NCI-H2081 treated with DMSO at 0.1 percent for 48 hours (cell line): ENCODE measurements at places on chromosomes 16 and 17.

GRCh38 chr17:20611309-20611708, 31.8 kb downstream of the CDRT15L2 start:
- DNase-seq: no peak

- no peak for DNase-seq
These were observed 24.5 kb downstream of the NDE1 start for GRCh38 chr16:15674571-15674970.

GRCh38 chr17:49002766-49003165, 5.6 kb downstream of the IGF2BP1 start:
- no peak for DNase-seq

DNA sequence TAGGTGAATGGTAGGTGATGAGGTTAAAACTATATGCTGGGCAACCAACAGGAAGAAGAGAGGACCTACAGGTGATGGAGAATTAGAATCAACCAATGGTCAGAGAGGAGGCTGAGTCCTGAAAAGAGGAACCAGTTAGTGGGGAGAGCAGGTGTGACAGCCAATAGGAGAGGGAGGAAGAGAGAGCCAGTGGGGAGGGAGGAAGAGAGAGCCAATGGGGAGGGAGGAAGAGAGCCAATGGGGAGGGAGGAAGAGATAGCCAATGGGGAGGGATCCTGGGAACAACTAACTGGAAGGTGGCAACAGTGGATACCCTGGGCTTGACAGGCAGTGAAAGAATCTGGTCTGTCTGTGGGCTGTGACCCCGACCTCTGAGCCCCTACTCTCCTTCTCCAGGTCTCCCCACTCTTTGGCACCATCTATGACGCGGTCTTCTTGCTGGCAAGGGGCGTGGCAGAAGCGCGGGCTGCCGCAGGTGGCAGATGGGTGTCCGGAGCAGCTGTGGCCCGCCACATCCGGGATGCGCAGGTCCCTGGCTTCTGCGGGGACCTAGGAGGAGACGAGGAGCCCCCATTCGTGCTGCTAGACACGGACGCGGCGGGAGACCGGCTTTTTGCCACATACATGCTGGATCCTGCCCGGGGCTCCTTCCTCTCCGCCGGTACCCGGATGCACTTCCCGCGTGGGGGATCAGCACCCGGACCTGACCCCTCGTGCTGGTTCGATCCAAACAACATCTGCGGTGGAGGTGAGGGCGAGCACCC, 3.7 kb downstream of the GUCY2D start:
- DNase-seq: no peak

DNA sequence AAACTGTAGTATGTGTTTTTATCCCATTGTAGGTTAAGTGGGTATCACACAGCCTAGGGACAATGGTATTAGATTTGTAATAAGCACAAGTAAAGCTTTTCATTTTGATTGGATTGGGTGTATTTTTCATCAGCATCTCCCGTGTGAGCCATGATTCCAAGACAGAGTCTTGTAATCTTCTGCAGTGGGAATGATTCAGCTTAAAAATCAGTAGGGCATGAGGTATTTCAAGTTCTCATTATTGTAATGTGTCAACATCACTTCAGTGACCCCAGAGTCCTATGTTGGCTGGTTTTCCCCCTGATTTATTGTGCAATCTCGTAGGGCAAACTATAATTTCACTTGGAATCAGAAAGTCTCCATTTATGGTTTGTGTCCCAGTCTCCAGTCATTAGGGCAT, 833.2 kb upstream of the RBFOX1 start:
- no peak for DNase-seq

GRCh38 chr17:82463391-82463790, 4.8 kb downstream of the NARF start:
- DNase-seq: no peak
